Glomerular endothelial cell (primary cell): ENCODE measurements at places on chromosomes 12 and 14. TPM values are rescaled to one million over a fixed set of nuclear protein-coding genes. Genes with fewer than 3 reads are reported as not detected.

GRCh38 chr14:75539561-75540478 is 17.6 kb downstream of the BATF start:
- DNase-seq = no peak

Gene DLK1
- total RNA-seq = not detected in 2 replicates

Gene NPAS3
- total RNA-seq = 0.34 and 0.93 TPM in 2 replicates

Gene FIGNL2
- total RNA-seq = 0.41 and 0.73 TPM in 2 replicates

- no peak for DNase-seq
These were observed 247.6 kb downstream of the EMP1 start for GRCh38 chr12:13444076-13444475.

GRCh38 chr14:93032421-93032936 is 83.2 kb downstream of the ITPK1 start:
- DNase-seq = no peak

Gene SLC39A5
- total RNA-seq = not detected in 2 replicates

Gene RAPGEF3
- 24.4 and 38.2 TPM in 2 replicates for total RNA-seq

Gene REP15
- total RNA-seq = 2.0 and 3.3 TPM in 2 replicates

GRCh38 chr12:55842681-55843429 is at the start of gene MMP19:
TSS of gene MMP19 (minus strand) at chr12:55842936. CDS start at chr12:55842830, 106 bp downstream.
- DNase-seq = no peak

GRCh38 chr12:44223736-44224135 is 387.9 kb downstream of the TMEM117 start:
- no peak for DNase-seq

Gene DENND5B
- total RNA-seq = 10.7 and 17.2 TPM in 2 replicates

Gene ARHGEF25
- 1.4 and 2.0 TPM in 2 replicates for total RNA-seq

Gene ZDHHC22
- total RNA-seq = not detected in 2 replicates
